Vagina (tissue), 2 donors: ENCODE measurements at places on chromosomes 2 and 18. TPM values are rescaled to one million over a fixed set of nuclear protein-coding genes. Genes with fewer than 3 reads are reported as not detected.

DNA sequence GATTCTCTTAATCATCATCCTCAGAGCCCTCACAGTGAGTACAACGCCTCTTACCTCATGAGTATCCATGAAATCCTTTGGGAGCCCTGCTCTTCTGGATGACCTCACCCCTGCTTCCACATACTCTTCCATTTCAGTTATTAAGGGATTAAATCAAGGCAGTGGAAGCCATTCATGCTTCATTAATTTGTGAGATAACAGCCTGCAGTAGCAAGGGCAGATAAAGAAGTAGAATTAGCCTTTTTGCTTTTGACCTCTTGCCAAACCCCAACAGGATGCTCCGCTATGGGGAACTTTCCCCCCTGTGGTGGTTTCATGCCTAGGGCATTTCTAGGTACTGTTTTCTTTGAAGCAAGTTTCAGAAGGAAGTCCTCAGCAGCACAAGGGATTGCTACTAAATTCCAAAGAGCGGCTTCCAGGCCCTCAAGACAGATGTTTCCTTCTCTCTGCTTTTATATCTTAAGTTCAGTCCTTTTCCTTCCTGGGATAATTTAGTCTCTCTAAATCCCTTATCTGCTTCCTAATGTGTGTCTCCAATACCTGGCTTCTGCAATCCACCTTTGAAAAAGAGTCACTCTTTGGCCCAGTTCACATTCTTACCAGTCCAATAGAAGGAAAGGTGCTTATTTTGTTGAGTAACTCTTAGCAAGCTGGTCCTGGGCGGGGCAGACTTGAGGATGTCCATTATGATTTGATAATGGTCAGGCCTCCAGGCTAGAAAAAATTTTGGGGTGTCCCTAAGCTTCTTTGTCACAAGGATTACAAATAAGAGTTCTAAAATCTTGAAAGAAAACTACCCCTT, 76.9 kb downstream of the MYO1B start:
- H3K27me3 ChIP-seq: no peaks in the 10 kb centered on the region
- DNase-seq: no peak
- no peak overlapping the region for H3K4me3 ChIP-seq
- no peak overlapping the region for H3K27ac ChIP-seq

Gene MTX2
- total RNA-seq: 39.3 TPM

Gene ACMSD
- total RNA-seq: not detected

GRCh38 chr2:168801961-168802858, at the start of gene NOSTRIN:
Gene NOSTRIN, plus strand, starts transcription at chr2:168802637. Its CDS starts 10 bp downstream, at chr2:168802647.
- no peak for DNase-seq
- no peaks in the 10 kb centered on the region for H3K27me3 ChIP-seq
- no peaks in the 10 kb centered on the region for H3K36me3 ChIP-seq
- no peak within 1 kb of the TSS for H3K27ac ChIP-seq
- H3K4me1 ChIP-seq: peaks cover 16% of the 10 kb centered on the region

DNA sequence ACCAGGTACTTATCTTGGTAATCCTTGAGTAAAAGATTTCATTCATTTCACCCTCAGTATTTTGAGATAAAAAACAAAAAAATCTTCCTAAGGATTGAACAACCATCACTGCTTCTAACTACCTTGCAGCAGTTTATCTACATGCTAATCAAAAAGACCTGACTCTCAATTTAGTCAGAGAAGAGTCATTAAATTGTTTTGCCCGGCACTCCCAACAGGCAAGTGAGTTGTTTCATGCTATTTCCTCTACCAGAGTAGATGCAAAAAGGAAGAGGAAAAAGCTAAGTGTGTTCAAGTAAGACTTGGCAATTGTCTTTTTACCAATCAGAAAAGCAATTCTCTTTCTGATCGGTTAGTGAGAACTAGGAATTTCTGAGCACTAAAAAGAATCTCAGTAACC, 39.5 kb downstream of the MYO5B start:
- no peak for DNase-seq
- no peaks in the 10 kb centered on the region for H3K36me3 ChIP-seq
- no peak overlapping the region for H3K4me3 ChIP-seq
- H3K27ac ChIP-seq: no peak overlapping the region
- H3K27me3 ChIP-seq: no peaks in the 10 kb centered on the region
